ENCODE measurements at places on chromosomes 12 and 14.

DNA sequence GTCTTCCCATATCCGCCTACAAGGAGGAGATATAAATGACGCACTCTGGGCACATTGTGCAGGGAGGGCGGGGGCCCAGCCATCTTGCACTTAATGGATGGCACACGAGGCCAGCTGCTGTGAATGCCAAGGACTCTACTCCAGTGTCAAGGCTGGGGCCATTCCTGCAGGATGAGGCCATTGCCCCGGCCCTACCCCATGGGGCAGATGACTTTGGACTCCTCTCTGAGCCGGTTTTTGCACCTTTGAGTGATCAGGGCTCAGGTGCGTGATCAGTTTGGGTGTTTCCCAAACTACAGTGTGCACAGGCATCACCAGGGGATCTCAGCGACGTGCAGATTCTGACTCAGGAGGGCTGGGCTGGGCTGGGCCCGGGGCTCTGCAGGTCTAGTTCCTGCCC is 16.1 kb downstream of the MMAB start:
- DNase-seq, result no peak

DNA sequence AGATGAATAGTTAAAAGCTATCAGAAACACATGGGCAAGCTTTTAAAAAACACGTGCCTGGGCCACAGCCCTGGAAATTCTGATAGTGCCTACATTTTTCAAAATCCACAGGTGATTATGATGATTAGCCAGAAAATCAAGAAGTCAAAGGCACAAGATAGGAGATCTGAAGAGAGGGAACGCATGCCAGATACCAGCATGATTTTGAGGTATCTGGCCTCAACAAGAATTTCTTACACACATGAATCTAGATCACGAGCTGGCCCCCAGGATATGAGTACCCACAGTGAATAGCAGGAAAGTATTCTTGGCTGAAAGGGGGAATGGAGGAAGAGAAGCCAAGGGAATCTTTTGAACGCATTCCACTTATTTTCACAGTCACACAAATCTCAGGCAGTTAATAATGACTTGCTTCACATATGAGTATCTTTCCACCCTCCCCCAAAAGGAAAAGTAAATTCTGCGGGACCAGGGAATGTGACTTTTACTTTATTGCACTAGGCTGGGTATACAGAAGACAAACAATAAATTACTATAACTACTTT is 438.2 kb downstream of the BCAT1 start:
- no peak for DNase-seq

- DNase-seq, result no peak
Observed at GRCh38 chr14:26104717-26105116, 493.1 kb downstream of the NOVA1 start.

DNA sequence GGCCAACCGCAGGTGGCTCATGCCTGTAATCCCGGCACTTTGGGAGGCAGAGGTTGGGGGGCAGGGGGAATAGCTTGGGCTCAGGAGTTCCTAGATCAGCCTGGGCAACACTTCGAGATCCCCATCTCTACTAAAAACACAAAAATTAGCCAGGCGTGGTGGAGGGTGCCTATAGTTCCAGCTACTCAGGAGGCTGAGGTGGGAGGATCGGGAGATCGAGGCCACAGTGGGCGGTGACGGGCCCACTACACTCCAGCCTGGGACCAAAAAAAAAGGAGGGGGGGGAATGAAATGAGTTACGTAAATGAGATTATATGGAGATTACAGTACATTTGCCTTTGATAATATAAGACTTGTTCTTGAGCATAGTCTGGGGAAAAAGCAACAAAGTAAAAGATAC is 1.1 kb downstream of the RPAP3 start:
- no peak for DNase-seq

DNA sequence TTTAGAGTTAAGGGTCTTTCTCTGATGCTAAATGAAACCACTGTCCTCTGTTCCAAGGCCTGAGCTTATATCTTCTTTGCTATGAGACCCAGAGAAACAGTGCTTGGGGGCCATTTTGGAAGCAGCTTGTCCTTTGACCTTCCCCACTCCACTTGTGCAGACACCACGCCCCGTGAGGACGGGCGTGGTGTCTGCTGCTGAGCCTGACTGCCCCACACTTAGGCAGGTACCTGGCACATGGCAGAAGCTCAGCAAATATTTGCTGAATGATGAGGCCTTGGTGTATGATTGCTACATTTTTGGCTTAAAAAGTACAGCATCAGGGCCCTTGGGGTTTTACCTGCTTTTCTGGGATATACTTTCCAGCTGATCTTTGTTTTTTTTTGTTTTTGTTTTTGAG is 69.9 kb downstream of the RASSF3 start:
- DNase-seq, result peak; percentile 26

GRCh38 chr12:100624571-100624970 is 51.1 kb downstream of the GAS2L3 start:
- DNase-seq, result no peak

GRCh38 chr12:111467857-111468241 is 62.1 kb downstream of the SH2B3 start:
- no peak for DNase-seq

DNA sequence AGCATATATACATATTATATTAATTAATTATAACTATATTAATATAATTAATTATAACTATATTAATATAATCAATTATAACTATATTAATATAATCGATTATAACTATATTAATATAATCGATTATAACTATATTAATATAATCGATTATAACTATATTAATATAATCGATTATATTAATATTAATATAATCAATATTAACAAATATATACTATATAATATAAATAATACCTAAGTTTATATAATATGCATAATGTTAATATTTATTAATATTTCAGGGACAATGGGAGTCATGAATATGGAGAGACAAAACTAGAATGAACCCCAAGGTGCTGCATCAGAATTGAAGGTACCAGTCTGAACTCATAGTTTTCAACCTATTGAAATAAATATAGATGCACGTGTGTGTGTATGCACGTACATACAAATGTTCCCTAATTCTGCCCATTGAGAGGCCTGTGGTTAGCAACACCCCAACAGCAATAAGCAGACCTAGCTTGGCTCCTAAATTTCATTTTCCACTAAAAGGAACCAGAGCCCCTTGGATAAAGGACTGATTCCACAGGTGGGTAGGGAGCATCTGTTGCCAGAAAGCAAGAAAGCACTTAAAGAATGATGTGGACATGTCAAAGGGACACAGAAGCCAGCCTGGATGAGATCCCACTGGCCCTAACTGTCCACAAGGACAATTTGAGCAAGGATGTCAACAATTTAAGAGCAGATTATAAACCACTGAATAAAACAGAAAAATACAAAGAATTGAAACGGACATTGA is 21.3 kb downstream of the SSH1 start:
- DNase-seq, result no peak

GRCh38 chr12:59472273-59472672 is 123.6 kb upstream of the SLC16A7 start:
- no peak for DNase-seq

- DNase-seq, result no peak
Observed at GRCh38 chr14:103206836-103207387, 83.7 kb downstream of the TNFAIP2 start.

- DNase-seq, result no peak
Observed at GRCh38 chr12:129185855-129186254, 332.6 kb downstream of the GLT1D1 start.

DNA sequence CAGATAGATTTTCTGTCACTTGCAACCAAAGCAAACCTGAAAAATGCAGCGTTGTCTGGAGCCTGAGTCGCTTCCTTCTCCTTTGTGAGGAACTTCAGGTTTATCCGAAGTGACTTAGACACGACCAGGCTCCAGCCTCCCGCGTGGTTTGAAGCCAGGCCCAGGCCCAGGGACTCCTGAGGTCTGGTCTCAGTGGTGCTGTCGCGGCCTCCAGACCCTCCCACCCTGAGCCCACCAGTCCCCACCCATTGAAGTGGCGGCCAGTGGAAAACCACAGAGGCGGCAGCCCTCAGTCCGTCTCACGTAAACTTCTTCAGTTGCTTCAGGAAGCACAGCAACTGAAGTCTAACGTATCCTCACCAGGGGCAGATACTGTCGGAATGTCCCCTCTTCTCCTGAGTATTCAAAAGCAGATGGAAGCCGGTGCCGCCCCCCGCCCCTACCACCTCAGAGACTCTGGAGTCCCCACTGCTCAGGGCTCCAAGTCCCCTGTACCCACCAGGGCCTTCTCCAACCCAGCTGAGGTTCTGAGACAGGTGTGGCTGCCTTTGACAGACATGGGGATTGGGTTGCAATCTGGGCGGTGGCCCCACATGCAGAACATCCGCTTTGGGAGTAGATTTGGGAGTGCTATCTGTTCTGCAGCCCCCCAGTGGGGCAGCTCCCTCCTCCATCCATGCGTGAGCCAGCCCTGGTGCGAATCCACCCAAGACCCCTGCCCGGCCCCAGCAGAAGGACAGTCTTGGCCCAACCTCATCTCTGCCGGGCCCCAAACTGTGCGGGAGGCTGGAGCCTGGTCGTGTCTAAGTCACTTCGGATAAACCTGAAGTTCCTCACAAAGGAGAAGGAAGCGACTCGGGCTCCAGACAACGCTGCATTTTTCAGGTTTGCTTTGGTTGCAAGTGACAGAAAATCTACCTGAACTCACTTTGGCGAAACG is 26.6 kb upstream of the GALNT9 start:
- no peak for DNase-seq

- no peak for DNase-seq
Observed at GRCh38 chr14:88063811-88064210, 58.9 kb downstream of the GPR65 start.

GRCh38 chr12:62640910-62641448 is 174.4 kb downstream of the MON2 start:
- peak; percentile 49 for DNase-seq

GRCh38 chr14:45916340-45916953 is 663.4 kb upstream of the MIS18BP1 start:
- DNase-seq, result no peak

GRCh38 chr14:71776471-71777360 is 155.5 kb upstream of the RGS6 start:
- no peak for DNase-seq

- DNase-seq, result no peak
Observed at GRCh38 chr12:113310489-113310888, 24.4 kb downstream of the SLC8B1 start.

DNA sequence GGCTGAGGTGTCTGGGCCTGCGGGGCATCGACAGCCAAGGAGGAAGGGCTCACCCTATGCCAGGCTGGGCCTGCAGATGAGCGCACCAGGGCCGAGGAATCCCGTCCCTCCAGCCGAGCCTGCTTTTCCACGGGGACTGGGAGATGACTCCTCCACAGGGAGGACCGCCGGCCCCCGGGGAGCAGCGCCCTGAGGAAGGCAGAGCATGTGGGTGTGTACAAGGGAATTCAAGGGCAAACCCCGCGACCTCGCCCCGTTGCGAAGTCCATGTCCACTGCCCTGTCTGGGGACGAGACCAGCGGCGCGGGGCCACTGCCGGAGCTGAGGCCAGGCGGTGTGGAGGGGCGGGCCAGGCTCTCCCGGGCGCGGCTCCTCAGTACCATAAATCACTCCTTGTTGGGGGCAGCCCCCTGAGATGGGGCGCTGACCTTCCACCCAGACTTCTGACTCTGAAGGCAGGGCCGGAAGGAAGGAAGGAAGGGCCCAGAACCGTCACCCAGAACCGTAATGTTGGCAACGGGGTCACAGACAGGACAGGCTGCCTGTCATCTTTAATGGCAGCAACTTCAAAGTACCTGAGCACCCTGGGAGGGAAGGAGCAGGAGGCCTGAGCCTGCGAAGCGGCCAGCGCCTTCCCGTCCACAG is 52.5 kb downstream of the RNF34 start:
- DNase-seq, result no peak

- DNase-seq, result no peak
Observed at GRCh38 chr14:49919825-49920659, 27.2 kb downstream of the ARF6 start.

DNA sequence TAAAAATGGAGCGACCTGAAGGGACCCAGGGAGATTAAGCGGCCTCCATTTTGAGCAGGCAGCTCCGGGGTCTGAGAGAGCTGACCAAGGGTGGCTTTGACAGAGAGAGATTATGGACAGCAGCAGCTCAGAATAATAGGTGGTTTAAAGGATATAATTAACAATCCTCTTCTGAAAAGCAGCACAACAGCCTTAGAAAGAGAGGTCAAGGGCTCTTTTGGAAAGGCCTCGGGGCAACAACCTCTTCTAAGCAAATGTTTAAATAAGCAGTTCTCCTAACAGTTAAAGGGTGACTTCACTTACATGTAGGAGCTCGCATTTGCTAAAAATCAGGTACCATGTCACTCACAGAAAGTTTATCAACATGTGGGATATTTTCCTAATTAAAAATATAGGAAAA is 87.2 kb upstream of the FRMD6 start:
- DNase-seq, result no peak

- no peak for DNase-seq
Observed at GRCh38 chr12:132157733-132158409, 13.6 kb downstream of the NOC4L start.

DNA sequence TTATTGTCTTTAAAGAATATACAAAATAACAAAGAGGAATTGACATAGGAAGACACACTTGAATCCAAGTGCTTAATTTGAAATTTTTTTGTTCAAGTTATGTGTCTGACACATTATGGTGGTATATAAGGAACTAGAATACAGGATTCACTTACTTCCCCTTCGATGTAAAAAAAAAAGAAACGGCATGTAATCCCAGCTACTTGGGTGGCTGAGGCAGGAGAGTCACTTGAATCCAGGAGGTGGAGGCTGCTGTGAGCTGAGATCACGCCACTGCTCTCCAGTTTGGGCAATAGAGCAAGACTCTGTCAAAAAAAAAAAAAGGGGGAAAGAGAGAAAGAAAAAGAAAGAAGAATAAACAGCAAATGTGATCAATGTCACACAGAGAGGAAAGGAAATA is 8.9 kb downstream of the CLEC12A start:
- DNase-seq, result no peak

GRCh38 chr12:75863533-75863932 is 168.0 kb downstream of the PHLDA1 start:
- DNase-seq, result peak; percentile 50

GRCh38 chr14:21268617-21269251 is 508 bp downstream of the HNRNPC start:
- DNase-seq, result peak; percentile 14

DNA sequence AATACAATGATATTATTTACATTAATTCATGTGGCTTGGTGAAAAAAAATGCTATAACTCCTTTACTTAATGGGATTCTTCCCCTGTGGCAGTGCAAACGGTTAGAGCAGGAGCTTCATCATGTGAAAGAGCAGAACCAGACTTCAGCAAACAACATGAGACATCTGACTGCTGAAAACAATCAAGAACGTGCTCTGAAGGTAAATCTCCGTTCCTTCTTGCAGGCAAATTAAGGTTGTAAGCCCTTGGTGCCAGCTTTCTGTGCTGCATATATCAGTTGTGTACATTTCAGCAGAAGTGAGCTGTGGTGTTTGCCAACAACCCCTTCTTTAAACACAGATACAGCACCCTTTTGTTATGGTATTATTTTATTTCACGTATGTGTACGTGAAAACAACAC is 171.7 kb downstream of the MIPOL1 start:
- no peak for DNase-seq

DNA sequence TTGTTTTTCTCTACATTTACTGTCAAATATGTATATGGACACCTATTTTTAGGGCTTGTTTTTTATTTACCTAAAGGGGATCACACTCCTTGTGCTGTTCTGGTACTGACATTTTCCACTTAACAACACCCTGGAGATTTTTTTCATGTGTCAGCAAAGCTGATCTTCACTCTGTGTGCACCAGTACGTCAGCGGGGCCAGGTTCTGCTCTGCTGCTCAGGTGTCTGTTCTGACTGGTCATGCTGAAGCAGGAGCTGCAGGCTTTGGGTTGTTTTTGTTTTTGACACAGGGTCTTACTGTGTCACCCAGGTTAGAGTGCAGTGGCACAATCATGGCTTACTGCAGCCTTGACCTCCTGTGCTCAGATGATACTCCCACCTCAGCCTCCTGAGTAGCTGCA is 81.9 kb upstream of the CCND2 start:
- no peak for DNase-seq

Measured in SW 1271 (cell line).